PC-3 (cell line): ENCODE measurements at places on chromosomes 3 and 15. TPM values are rescaled to one million over a fixed set of nuclear protein-coding genes. Genes with fewer than 3 reads are reported as not detected.

DNA sequence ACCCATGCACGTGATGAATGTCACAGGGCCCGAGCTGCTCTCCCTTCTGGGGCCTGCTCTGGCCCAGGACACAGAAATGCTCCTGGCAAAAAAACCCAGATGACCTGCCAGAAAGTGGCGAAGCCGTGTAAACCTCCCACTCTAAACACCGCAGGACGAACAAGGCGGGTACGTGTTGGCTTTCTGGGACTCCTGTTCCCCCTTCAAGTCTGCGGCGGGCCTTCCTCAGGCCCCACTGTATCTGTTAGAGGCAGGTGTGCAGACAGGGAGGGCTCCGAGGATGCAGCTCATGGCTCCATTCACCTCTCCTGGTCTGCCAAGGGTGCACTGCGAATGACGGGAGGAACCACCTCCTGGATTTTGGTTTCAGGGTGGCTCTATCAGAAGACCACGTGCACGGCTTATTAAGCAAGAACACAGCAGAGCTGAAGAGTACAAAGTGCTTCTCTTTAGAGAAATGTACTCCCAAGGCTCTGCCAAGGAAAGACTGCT lies 173.8 kb downstream of the ADAMTS17 start:
- DNase-seq: no peak

- no peak for DNase-seq
Measured at GRCh38 chr3:60337421-60337820, 913.8 kb downstream of the FHIT start.

DNA sequence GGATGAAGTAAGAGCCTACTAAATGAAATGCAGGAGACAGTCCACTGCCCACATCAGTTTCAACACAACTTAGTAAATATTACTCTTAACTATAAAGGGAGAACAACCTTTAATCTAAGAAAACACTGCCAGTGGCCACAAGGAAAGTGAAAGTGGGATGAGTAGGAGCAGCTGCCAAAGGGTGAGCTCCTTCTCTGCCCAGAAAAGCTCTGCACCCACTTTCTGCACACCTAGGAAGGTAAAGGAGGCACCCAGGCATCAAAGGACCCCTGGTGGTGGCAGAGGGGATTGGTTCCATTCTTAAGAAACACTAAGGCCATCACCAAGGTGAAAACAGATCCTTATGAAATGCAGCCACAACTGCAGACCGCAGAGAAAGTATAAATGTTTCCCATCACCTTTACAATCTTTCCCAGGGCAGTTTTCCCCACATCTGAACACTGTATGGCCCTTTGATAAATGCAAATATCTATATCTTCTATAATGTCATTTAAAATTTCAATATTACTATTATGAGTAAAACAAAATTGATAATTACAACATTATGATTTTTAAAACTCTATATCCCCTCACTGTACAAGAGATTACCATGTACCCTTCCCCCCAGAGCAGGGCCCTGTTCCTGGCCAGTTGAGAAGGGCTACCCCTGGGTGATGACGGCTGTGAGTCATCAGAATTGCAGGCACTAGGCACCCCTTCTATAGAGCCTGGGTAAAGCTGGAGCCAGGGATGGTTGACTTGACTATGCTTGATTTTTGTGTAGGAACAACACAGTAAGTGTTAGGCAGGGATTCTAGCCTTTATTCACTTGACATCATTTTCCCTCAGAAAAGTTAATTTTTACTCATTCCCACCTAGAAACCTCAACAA lies 92.0 kb downstream of the SNRK start:
- DNase-seq: peak; percentile 71

GRCh38 chr3:70728311-70728710 lies 415.9 kb upstream of the MDFIC2 start:
- peak; percentile 13 for DNase-seq

GRCh38 chr3:98969295-98969694 lies 67.8 kb upstream of the DCBLD2 start:
- no peak for DNase-seq

GRCh38 chr3:155339052-155339451 lies 45.6 kb upstream of the STRIT1 start:
- DNase-seq: no peak

DNA sequence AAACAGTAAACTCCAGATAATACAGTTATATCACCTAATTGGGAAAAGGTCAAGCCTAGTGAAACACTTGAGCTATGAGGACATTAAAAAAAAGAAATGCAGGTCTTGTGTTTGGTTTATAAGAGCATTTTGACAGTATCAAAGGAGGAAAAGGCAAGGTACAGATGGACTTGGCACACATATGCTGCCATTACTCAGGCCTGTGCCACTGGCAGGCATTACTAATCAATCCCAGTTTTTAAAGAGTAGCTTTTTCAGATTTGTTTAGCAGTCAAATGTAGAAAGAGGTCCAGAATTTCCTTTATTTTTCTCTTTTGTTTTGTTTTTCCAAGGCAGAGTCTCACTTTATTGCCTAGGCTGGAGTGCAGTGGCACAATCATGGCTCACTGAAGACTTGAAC lies 38.9 kb downstream of the MDFIC2 start:
- DNase-seq: no peak

DNA sequence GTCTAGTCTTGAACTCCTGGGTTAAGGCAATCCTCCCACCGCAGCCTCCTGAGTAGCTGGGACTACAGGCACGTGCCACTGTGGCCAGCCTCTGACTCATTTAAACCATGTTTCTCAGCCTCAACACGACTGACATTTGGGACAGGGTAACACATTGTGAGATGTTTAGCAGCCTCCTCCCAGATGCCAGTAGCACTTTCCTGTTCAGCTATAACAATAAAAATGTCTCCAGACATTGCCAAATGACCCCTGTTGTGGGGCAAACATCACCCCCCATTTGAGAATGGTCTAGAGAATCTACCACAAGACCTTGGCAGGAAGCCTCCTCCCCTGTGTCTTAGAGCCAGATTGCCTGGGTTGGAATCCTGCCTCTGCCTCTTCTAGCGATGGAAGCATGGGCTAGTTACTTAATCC lies 8.4 kb downstream of the TMEM40 start:
- peak; percentile 57 for DNase-seq

GRCh38 chr3:150725548-150725947 lies 21.8 kb upstream of the ERICH6 start:
- peak; percentile 65 for DNase-seq

DNA sequence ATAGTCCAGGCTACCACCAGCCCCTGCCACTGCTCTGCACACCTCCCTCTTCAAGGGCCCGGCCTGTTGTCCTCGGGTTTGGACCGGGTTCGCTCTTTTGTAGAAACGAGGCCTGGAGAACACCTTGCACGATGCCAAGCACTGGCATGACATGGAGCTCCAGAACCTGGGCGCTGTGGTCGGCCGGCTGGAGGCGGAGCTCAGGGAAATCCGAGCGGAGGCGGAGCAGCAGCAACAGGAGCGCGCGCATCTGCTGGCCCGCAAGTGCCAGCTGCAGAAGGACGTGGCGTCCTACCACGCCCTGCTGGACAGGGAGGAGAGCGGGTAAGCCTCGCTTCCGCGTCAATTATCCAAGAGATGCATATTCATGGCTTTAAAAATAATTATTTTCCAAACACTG lies 72.4 kb downstream of the BFSP2 start:
- no peak for DNase-seq

DNA sequence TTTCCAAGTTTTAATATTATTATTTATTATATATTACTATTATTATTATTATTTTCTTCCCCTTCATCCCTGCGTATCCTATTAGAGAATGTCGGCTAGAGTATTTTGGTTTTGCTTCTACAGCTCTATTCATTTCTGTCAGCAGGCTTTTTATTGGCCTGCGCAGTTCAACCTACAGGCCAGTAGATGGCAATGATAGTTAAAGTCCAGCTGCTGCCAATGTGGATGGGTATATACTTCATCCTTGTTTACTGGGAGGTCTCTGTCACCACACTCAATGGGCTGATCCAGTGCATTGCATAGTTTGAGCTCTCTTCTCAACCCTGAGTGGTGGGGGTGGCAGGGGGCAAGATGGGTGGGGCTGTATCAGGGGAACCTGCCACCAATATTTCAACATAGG lies 799.8 kb downstream of the NSUN3 start:
- DNase-seq: peak; percentile 59

DNA sequence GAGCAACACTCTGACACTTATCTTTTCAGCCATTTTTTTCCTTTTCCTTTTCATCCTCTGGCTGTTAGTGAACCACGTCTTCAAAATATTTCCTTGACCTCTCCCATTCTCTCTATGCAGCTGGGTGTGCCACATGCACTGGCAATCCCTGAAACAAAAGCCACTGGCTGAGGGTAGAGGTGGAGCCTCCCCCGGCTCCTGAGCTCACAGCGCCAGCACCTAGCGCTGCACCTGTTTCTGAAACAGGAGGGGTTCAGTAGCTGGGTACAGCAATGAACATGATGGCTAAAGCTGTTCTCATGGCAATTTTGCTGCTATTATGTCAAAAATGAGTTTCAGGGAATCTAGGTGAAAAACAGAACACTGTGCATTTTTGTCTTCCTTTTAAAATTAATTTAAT lies 314.7 kb upstream of the ATP10A start:
- DNase-seq: no peak

GRCh38 chr3:170520996-170521395 lies 64.9 kb downstream of the SLC7A14 start:
- peak; percentile 16 for DNase-seq

GRCh38 chr3:112002096-112002971 lies 3.6 kb downstream of the TAGLN3 start:
- peak; percentile 91 for DNase-seq

DNA sequence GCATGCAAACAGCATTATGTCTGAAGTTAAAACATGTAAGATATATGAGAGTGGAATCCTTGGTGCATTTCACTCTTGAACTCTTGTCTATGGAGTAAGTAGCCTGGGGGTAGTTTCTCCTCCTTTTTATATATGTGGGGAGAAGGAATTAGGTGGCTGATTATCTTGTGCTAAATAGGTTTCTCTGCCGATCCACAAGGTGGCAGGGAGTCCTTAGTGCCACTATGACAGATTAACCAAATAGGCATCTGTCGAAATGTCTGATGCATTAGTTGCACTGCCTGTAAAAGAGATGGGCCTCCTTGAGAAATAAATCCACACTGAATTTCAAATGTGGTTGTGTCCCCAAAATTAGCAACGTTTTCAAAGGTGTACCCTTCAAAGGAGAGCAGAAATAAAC lies 170.1 kb downstream of the CNTN4 start:
- DNase-seq: no peak

DNA sequence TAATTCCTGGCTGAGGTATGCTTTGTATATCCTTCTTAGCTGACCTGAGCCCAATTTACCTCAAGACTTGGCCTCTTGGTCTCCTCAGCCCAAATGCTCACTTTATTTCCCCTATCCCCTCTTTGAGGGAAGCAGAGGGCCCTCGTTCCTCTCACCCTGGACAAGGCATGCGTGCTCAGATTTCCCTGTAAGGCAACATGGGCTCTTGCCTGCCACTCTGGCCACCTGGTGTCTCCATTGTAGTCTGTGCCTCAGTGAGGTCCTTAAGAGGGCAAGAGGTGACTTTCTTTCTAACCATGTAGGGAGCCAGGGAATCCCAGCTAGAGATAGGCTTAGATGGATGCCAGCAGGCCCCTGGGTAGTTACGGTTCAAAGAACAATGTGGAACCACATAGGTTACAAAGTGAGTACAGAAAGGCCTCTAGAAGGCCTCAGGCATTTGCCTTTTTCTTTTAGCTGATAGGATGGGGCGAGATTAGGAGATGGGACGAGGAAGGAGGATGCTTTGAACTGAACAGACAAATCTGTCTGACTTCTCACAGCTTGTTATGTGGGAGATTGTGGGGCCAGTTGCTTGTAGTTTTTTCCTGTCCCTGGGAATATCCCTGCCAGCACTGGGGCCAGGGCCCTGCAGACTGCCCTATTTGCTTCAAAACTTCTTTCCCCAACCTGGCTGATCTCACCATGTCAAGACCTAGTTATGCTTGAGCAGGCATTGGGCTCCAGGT lies 1.1 kb upstream of the INTS14 start:
- no peak for DNase-seq

DNA sequence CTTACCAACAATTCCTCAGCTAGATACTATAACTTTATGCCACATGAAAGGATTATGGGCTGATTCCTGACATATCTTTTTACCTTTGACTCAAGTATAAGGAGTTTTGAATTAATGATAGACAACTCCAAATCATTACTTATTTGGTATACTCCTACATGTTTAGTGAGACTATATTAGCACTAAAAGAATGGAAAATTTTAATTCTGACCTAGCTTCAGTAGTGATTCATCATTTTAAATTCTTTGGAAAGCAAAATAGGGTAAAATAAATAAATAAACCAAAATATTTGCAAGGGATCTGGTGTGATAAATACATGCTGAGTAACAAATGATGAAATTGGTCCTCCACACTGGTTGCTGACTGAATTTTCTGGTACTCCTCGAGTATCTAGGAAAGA lies 42.3 kb upstream of the VGLL3 start:
- no peak for DNase-seq

GRCh38 chr3:3110749-3111361 lies 681 bp upstream of the IL5RA start:
- peak; percentile 29 for DNase-seq

DNA sequence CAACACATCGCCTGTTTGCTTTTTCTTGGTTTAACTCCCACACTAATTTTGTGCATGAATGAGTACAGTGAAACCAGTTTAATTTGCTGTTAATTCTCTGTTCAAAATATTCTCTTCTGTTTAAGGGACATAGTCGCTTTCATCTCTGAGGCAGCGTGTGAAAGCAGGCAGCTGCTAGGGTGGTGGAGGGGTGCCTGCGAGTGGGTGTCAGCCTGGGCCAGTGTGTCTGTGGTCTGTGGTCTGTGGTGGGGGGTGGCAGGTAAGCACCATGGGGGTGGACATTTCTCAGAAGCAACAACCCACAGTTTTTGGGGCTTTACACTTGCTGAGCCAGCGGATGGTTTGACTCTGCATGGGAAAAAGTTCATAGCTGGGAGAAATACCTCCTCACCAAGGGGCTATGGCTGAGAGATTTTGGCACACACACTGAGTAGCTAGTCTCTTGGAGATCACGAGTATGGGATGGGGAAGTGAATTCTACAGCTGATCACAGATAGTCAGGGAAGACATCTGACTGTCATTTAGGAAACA lies 109.2 kb downstream of the EPHB1 start:
- DNase-seq: no peak

GRCh38 chr15:29433050-29433318 lies 163.4 kb upstream of the NSMCE3 start:
- DNase-seq: no peak

GRCh38 chr15:69568173-69569009 lies 115.8 kb downstream of the RPLP1 start:
- no peak for DNase-seq

GRCh38 chr15:63284335-63284734 lies 6.9 kb downstream of the APH1B start:
- no peak for DNase-seq

C3orf22 gene
- total RNA-seq: not detected in 2 replicates

TPRG1 gene
- total RNA-seq: 1.1 and 1.2 TPM in 2 replicates

PAK6 gene
- total RNA-seq: 30.4 TPM in 2 replicates

PRICKLE2 gene
- 0.46 and 1.8 TPM in 2 replicates for total RNA-seq

COL7A1 gene
- total RNA-seq: 7.9 and 10.6 TPM in 2 replicates

EXD1 gene
- not detected in 2 replicates for total RNA-seq

TJP1 gene
- 67.0 and 102 TPM in 2 replicates for total RNA-seq

PLCB2 gene
- 1.3 and 3.2 TPM in 2 replicates for total RNA-seq

FMN1 gene
- total RNA-seq: 2.4 and 2.9 TPM in 2 replicates

GOLGA8J gene
- not detected in 2 replicates for total RNA-seq

MYL3 gene
- not detected in 2 replicates for total RNA-seq

CORO2B gene
- total RNA-seq: 0.66 and 0.92 TPM in 2 replicates
